ENCODE measurements at places on chromosomes 5 and 9.

- no peak for DNase-seq
These were observed 9.5 kb downstream of the CEMIP2 start for GRCh38 chr9:71758785-71759184.

GRCh38 chr9:84573083-84573482 is 96.4 kb upstream of the NTRK2 start:
- no peak for DNase-seq

- no peak for DNase-seq
These were observed 141.7 kb downstream of the NXNL2 start for GRCh38 chr9:88676644-88677043.

DNA sequence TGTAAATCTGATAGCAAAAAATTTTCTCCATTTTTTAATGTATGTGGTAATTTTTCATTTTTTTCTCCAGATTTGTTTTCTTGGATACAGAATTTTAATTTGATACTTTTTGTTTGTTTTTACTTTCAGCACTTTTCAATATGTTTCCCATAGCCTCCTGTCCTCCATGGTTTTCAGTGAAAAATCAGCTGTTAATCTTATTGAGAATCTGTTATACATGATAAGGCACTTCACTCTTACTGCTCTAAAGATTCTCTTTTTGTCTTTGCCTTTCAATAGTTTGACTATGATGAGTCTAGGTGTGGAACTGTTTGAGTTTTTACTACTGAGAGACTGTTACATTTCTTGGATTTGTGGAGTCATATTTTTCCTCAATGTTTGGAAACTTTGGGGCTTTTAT is 455.7 kb upstream of the NUDT12 start:
- no peak for DNase-seq

Measured in NCI-H146 (cell line).